ENCODE measurements at places on chromosomes 11 and 22.

GRCh38 chr22:44752285-44753188 lies at the start of gene ARHGAP8:
Gene ARHGAP8, plus strand, starts transcription at chr22:44752575. Its CDS starts 33,953 bp downstream, at chr22:44786528.
- no peak for DNase-seq

DNA sequence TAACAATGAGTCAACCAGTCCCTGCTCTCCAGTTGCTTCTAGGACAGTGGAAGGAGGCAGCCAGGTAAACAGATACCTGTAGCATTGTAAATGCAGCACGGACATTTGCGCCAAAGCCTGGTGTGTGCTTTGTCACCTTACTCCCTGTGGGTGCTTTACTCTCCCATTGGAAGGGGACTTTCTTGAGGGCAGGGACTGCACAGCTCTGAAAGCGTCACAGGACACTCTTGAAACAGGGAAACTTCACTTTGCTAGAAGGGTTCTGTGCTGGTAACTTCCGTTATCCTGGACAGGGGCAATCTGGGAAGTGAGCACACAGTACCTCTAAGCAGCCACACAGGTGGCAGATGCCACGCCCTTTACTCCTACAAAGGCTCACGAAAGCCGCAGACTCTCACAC lies 99.8 kb downstream of the MYO18B start:
- DNase-seq: no peak

DNA sequence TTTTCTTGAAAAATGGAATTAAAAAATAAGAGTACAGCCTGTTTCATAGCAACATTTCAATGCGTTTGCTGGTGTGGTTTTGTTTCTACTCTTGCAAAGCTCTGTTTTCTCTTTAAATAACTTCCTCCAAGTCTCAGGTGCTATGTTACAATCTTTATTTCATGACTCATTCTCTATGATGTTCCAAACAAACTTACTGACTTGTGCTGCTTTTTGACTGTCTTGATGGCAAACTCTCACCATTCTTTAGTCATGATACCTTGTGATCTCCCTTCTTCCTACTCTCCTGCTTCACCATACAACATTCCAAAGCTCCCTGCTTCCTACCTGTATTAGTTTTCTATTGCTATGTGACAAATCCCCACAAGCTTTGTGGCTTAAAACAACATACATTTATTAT lies 166.1 kb downstream of the C11orf91 start:
- no peak for DNase-seq

DNA sequence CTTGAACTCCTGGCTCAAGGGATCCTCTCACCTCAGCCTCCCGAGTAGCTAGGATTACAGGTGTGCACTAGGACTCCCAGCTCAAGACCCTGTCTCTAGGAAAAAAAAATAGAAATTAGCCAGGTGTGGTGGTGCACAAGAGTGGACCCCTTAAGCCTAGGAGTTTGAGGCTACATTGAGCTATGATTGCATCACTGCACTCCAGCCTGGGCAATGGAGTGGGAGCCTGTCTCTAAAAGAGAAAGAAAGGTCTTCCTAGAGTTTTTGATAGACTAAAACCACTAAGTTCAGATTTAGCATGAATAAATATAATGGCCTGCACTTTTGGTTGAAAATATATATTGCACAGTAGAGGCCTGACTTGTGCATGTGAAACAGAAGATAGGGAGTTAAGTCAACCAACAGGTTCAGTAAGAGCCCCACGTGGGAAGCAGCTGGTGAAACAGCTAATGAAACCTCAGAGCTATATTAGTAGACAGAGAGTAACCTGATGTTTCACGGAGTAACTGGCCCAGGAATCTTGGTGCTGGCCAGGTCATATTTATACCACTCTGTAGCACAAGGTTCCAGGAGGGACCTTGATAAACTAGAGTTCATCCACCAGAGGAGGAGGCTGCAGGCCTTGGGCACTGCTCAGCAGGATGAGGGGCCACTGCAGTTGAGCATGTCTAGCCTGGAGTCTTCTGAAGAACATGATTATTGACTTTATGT lies 4.6 kb upstream of the MICAL3 start:
- DNase-seq: no peak

DNA sequence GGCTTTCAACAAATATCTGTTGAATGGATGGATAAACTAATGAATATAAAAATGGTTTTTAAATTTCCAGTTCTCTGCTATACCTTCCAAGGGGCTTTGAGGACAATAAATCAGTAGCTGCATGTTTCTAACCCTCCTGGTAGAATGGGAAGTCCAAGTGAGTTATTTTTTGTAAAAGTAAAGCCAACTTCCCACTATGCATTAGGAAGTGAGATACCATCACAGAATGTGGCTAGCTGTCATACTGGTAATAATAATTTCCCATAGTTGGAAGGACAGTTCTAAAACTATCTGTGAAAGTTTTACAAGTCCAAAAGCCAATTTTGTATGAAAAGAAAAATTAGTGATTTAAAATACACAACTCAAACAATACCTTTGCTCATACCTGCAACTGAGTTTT lies 50.0 kb downstream of the TMEM123 start:
- no peak for DNase-seq

GRCh38 chr11:64060263-64060860 lies 24.6 kb downstream of the FLRT1 start:
- no peak for DNase-seq

- no peak for DNase-seq
Measured at GRCh38 chr22:40322021-40322420, 24.3 kb upstream of the ADSL start.

GRCh38 chr11:1218256-1218787 lies 4.5 kb upstream of the MUC5B start:
- no peak for DNase-seq

GRCh38 chr11:64007160-64007628 lies 21.0 kb downstream of the OTUB1 start:
- DNase-seq: no peak

DNA sequence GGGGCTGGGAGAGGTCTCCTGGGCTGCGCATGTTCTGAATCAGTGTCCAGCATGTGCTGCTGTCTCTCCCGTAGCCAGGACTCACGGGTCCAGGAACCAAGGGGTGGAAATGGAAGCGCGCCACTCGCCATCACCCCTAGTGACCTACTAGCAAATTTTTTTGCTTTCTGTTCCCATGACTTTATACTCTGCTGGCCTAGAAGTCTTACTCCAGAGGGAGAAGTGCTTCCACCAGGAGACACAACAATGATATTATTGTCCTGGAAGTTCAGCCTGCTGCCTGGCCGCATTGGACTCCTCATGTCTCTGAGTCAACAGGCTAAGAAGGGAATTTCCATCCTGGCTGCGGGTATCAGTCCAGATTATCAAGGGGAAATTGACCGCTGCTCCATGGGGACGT lies 729.7 kb downstream of the BRD1 start:
- no peak for DNase-seq

GRCh38 chr11:78094250-78094649 lies 14.6 kb upstream of the NDUFC2 start:
- no peak for DNase-seq

- DNase-seq: no peak
Measured at GRCh38 chr11:99268886-99269285, 248.1 kb downstream of the CNTN5 start.

DNA sequence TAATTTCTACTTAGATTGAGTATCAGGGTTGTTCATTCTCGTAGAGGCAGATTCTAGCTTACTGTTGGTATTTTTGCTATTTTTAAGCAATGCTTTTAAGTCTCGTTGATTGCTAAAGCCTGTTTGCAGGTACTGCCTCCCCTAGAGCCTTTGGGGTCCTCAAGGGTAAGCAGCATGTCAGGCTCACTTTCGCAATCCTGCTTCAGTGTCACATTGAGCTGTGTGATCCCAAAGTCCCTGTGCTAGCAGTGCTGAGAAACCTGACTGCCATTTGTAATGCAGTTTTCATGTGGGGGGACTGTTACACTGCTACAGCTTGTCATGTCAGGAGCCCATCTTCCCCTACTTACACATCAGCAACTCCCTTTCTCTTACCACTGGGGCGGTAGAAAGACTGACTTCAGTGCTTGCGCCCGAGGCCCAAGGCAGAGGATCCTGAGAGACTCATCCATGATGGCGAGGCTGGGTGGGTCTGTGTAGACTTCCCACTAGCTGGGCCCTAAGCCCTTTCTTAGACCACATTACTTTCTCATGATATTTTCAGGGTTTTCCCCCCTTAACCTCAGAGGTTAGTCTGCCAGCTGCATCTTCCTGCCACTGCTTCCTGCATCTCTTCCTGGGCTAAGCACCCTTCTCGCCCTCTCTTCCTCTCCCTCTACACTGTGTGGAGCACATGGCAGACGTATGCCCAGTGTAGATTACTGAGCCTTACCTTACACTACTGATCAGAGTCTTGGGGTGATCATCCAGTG lies 40.8 kb upstream of the ST14 start:
- no peak for DNase-seq

DNA sequence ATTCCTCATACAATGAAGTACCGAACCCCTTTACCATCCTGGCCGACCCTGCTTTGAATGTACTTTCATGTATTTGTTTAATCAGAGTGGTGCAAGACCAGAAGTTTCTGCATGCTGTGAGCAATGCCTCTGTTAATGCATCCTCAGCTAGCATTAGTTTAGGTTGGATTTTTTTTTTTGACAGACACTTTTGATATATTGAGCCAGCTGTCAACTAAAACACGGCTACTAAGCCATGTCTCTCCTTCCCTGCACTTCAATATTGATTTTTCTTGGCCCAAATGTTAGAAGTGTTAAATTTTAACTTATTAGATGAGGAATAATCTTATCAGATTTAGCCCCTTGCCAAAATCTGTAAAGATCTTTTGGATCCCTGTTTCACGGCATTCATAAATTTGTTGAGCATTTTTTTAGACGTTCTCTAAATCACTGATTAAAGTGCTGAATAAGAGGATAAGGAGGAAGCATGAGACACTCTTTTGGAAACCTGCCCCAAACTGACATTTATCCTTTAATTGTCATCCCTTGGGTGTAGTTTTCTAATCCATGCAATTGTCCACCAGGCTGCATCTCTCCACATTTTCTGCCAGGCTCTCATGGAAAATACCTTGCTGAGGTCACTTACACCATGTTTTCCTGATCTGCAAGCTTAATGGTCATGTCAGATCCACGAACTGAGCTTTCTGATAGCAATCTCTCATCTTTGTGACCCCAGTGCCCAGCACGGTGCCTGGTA lies 130.7 kb downstream of the FEZ1 start:
- DNase-seq: no peak

DNA sequence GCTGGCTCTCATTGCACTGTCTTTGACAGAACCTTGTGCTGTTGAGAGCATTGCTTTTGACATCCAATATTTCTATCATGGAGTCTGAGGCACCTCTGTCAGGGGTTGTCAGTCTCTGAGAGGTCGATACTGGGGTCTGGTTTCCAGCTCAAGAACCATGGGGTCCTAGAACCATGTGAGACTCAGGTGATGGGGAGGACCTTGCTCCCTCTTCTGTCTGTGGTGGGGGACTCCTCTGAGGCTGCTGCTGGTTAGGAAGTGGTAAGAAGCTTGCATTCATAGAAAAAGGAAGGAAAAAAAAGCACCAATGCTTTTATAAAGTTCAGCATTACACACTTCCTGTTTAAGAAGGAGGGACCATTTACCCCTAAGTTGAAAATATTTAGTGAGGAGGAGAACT lies 91.8 kb upstream of the CD44 start:
- DNase-seq: peak; percentile 73

- no peak for DNase-seq
Measured at GRCh38 chr11:104892723-104893511, 5.3 kb downstream of the CASP12 start.

- DNase-seq: no peak
Measured at GRCh38 chr22:48226026-48227013, 1463.9 kb downstream of the TBC1D22A start.

GRCh38 chr11:87493516-87493915 lies 455.8 kb downstream of the TMEM135 start:
- DNase-seq: no peak

GRCh38 chr22:36921309-36922104 lies 8.1 kb downstream of the CSF2RB start:
- no peak for DNase-seq

GRCh38 chr11:57819252-57819979 lies 57.8 kb downstream of the CTNND1 start:
- no peak for DNase-seq

DNA sequence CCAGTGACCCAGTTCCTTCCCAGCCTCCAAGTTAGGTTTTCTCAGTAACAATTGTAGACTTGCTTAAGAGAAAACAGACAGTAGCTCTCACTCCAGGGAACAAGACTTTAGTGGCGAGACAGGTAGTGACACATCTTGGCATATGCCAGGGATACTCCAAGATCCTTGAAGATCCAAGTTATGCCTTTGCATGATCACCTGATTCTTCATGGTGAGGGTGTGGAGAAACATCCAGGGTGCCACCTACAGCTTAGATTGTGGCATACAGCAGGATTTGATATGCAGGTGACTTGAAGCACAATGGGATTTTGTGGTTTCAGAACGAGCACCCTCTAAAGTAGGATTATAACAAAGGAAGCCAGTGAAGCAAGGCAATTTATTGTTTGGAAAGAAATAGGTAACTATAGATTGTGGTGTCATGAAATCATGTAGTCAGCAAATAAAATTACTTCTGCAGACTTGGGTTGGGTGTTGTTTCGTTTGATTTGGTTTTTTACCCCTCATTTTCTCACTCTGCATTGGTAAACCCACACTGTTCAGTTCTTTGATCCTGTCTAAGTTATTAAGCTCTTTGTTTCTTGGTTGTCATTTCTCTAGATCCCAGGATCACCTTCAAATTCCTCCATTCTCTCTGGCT lies 9.2 kb downstream of the POU2AF3 start:
- DNase-seq: no peak

DNA sequence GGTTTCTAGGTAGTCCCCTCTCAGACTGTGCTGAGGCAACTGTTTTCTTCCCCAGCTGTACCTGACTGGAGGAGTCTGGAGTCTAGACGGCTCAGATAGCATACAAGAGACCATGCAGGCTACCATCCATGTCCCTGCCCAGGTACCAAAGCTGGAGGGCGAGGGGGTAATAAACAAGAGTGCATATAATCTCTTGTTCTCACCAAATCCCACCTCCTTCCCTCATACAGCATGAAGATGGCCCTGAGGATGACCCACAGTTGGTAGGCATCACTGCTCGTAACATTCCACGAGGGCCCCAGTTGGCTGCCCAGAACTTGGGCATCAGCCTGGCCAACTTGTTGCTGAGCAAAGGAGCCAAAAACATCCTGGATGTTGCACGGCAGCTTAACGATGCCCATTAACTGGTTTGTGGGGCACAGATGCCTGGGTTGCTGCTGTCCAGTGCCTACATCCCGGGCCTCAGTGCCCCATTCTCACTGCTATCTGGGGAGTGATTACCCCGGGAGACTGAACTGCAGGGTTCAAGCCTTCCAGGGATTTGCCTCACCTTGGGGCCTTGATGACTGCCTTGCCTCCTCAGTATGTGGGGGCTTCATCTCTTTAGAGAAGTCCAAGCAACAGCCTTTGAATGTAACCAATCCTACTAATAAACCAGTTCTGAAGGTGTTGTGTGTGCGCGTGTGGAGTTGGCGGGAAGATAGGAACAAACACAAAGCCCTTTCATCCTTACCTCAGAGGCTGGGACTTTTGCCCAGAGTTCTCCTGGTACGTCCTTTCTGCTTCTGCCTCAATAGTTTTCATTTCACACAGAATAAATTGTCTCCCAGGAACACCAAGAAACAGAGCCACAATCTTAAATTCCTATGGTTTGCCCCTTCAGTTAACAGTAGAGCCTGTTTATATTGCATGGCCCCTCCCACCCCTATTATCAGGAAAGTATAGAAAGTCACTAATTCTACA lies 8.5 kb downstream of the HMBS start:
- DNase-seq: no peak

- DNase-seq: no peak
Measured at GRCh38 chr11:62853279-62853965, 14.0 kb upstream of the WDR74 start.

All from activated effector memory CD4-positive, alpha-beta T cell treated with anti-CD3 and anti-CD28 coated beads, Interleukin-2, amount 50 U/mL, for 16 hours (primary cell).